ENCODE measurements at places on chromosomes 4 and X. TPM values are rescaled to one million over a fixed set of nuclear protein-coding genes. Genes with fewer than 3 reads are reported as not detected.

Gene ITM2A
- total RNA-seq = not detected

Gene BCOR
- 29.3 TPM for total RNA-seq

Gene LCORL
- total RNA-seq = 2.9 TPM

Gene AKAP4
- not detected for total RNA-seq

Gene MTNR1A
- 0.88 TPM for total RNA-seq

All from A549 treated with dexamethasone at 1 μM for 4 hours (cell line).